ENCODE measurements at places on chromosomes 5 and 9.

DNA sequence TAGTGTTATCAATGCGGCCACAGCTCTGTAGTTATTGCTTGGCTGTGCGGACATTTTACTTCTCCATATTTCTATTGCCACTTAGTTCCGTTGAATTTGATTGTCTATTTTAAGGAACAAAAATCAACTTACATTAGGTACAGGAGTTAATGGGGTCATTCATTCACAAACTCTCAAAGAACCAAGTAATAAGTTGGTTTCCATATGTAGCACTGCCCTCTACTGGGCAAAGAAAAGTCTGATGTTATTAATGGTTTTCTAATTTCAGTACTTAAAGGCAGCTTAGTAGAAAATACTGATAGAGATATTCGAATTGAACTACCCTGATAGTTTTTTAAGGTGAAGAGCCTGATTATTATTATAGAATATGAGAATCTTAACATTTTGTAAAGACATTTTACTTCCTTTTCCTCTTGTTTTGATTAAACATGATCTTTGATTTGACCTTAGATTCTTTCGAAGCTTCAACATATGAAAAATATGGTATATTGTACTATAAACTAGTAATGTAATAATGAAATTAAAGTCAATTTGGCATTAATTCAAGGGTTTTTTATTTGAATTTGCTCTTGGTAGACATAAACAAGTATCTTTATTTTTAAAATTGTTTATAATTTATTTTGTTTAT, 119.5 kb upstream of the CTNND2 start:
- no peak for DNase-seq

DNA sequence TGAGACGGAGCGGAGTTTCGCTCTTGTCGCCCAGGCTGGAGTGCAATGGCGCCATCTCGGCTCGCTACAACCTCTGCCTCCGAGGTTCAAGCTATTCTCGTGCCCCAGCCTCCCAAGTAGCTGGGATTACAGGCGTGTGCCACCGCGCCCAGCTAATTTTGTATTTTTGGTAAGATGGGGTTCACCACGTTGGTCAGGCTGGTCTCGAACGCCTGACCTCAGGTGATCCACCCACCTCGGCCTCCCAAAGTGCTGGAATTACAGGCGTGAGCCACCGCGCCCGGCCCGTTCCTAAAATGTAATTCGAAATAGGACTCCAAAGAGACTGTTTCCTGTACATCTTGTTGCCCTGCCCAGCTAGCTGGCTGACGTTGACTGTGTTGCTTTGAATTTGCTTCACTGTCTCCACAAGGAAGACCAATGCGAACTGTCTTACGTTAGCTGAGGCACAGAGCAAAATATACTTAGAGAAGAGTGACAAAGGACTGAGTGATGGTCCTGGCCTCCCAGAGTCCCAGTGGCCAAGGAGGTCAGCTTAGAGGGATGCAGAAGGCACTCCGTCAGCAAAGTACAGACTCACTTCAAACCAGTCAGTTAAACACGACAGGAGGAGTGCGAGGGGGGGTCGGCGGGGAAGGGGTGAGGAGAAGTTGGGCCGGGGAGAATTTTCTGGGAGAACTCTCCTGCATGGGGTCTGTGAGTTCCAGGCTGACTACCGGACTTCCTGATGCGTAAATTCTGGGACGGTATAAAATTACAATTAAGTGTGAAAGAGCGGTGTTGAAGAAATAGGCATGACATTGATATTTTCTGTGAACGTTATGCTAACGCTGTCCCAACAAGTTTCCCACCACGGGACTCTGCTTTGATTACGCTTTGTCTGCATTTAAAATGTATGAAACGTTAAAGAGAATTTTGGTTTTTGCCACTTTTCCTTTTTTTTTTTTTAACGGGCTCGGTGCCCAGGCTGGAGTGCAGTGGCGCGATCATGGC, 6.8 kb upstream of the TRIM41 start:
- no peak for DNase-seq

- no peak for DNase-seq
Observed at GRCh38 chr5:113344973-113345940, 89.5 kb downstream of the TSSK1B start.

- DNase-seq, result no peak
Observed at GRCh38 chr5:78077369-78078068, 217.0 kb downstream of the AP3B1 start.

DNA sequence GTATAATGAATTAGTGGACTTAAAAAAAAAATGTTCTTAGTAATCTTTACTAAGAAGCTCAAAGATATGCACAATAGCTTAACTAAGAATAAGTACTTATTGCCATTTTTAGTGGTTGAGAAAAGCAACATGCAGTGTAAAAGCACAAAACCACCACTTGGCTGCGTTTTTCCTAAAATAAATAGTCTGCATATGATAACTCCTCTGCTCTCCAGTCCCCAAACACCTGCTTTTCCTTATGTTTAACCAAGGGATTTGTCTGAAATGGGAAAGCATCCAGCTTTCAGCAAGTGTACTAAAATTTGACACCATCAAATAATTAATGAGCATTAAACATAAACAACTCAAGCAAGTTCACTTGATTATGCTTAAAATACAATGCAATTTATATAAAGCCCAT, 41.4 kb downstream of the PSIP1 start:
- no peak for DNase-seq

DNA sequence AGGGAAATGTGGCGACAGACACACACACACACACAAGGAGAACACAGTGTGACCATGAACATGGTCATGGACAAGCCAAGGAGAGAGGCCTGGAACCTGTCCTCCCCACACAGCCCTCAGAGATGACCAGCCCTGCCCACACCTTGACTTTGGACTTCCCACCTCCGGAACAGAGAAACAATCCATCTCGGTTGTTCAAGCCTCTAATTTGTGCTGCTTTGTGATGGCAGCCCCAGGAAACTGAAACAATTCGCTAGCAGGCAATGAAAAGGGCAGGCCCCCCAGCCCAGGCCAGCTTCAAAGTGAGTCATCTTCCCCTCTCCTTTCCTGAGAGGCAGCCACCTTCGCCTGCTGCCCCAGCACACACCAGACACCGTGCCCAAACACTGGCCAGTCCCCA, 47.7 kb downstream of the NSUN2 start:
- no peak for DNase-seq

GRCh38 chr5:137612576-137612975, 113.5 kb upstream of the SPOCK1 start:
- DNase-seq, result no peak

GRCh38 chr5:8474569-8474930, 605.6 kb downstream of the MTRR start:
- DNase-seq, result no peak

- DNase-seq, result peak; percentile 7
Observed at GRCh38 chr9:105967797-105968196, 273.5 kb downstream of the TMEM38B start.

DNA sequence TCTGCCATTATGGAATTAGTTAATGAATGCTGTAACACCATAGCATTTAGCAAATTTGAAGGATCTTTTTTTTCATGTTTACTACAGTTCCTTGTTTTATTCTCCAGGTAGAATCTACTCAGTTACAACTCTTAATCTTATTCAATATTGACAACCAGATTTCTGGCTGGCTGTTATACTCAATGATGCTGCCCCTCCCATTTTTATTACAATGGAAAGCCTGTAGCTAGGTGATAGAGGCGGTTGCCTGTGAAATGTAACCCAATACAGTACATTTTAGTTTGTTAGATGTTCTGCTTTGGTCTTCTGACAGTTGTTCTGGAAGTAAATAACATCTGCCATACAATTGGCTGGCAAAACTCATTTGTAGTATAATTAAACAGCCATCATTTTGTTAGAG, 294.2 kb downstream of the DMRTA1 start:
- DNase-seq, result no peak

DNA sequence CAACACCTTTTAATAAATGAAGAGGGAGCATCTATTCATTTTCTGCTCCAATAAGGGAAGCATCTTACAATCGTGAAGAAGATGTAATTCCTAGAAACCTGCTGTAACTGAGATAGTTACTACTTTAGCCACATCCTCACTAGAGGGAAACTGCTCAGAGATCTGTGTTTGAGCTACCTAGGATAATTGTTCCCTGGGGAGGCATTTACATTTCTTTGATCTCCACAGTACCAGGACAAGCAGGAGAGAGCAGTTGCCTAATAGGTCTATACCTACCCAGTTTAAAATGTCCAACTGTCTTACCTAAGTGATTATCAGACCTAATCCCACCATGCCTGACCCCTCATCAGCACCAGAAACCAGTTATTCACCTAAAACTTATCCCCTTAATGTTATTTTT, 196.9 kb downstream of the TUSC1 start:
- no peak for DNase-seq

- no peak for DNase-seq
Observed at GRCh38 chr9:94807556-94807955, 81.1 kb downstream of the AOPEP start.

DNA sequence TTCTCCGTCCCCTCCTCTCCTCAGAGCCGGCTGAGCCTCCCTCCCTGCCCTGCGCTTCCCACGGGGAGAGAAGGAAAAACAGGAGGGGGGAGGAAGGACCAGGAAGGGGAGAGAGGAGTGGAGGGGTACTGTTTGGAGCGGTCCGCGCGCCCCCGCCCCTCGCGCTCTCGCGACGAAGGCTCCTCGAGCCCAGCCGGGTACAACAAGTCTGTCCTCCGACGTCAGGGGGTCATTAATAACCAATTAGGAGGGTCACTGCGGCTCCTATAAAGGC, 480 bp upstream of the PRDM12 start:
- no peak for DNase-seq

- DNase-seq, result no peak
Observed at GRCh38 chr5:33182986-33183385, 257.8 kb upstream of the TARS1 start.

DNA sequence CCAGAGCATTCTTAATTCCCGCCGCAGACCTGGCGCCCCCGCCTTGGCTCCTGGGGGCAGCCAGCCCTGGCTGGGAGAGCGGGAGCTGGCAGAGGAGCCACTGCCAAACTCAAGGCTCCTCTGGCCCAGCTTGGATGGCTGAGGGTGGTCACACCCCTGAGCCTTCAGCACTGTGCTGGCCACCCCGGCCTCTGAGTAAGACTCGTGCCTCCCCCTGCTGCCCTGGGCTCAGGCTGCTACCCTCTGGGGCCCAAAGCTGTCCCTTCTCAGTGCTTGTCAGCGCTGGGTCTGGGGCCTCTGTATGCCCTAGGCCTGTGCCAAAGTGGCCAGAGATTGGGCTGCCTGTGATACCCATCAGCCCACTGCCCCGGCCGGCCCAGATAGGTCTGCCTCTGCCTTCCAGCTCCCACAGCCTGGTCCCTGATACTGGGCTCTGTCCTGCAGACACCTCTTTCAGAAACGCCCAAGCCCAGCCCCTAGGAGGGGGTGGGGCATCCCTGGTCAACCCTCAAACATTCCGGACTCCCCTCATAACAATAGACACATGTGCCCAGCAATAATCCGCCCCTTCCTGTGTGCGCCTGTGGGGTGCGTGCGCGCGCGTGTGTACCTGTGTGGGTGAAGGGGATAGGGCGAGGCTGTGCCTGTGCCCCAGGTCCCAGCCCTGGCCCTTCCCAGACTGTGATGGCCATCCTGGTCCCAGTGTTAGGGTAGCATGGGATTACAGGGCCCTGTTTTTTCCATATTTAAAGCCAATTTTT, 4.4 kb upstream of the PRR7 start:
- no peak for DNase-seq

DNA sequence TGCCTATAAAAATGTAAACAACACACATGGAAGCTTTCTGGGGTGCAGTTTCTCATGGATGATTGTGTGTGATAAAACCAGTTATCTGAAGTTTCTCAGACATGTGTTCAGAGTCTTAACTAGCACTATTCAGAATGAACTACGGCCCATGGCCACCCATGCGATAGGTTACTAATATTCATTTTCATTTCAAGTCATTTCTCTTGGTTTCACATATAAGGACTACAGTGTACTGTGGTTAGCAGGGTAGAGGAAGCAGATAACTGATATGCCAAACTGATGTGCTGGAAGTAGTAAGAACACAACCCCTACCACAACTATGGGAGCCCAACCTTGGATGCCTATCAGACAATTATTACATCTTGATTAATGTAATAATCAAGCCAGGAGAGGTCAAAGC, 372.1 kb downstream of the DTWD2 start:
- DNase-seq, result no peak

- DNase-seq, result no peak
Observed at GRCh38 chr9:134652291-134653225, 11.0 kb downstream of the COL5A1 start.

DNA sequence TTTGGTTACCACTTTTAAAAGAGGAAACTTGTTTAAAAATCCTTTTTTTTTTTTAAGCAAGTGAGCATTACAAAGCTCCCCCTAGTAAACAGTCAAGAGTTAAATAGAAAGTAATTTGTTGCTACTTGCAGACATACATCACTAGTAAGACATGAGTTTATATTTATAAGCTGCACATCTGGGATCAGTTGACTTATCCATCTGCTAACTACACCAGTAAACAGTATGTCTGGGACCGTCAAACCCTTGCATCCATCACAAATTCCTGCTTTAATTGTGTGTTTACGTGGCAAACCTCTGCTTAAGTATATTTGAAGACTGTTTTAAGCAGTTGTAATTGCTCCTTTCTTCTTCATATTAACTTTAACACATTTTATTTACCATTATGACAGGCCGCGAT, 146.8 kb downstream of the EBF1 start:
- DNase-seq, result no peak

GRCh38 chr9:81363916-81364480, 325.3 kb downstream of the TLE1 start:
- no peak for DNase-seq

DNA sequence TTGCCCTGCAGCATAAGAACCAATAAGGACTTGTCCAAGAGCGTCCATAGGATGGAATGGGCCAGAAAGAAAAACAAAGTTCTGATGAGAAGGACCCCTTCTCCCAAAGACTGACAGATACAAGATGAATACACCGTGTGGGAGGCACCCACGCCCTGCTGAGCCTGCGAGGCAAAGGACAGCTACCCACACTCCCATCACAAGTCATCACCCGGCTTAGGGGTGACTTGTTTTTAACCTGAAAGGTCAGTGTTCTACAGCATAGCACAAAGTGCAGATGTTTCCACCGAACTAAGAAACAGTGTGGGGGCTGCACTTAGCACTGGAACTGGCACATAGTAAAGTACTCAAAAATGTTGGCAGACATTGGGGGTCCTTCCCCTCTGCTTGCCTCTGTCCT, 13.9 kb downstream of the TNIP1 start:
- no peak for DNase-seq

DNA sequence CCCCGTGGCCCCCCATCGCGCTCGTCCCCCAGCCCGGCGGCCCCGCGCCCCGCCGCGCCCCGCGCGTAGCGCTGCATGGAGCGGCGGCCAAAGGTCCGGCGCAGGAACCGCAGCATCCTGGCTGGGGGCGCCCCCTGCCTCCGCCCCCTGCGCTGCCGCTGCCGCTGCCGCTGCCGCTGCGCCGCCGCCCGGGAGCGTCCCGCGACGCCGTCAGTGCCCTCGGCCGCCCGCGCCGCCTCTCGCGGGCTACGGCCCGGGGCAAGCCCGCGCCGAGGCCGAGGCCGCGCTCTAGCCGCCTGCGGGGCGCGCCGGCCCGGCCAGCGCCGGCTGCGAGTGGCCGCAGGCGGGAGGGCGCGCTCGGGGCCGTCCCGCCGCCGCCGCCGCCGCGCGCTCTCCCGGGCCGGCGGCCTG, 523 bp downstream of the EPB41L4B start:
- DNase-seq, result no peak

- no peak for DNase-seq
Observed at GRCh38 chr5:41270423-41271251, 57.3 kb upstream of the C6 start.

Measured in anterior cingulate cortex (tissue), 58 donors.